ENCODE measurements at places on chromosomes 5 and 9.

- no peak for DNase-seq
Measured at GRCh38 chr5:73093943-73094342, 26.4 kb upstream of the TMEM171 start.

GRCh38 chr9:107587191-107587963 is 97.8 kb upstream of the KLF4 start:
- no peak for DNase-seq

DNA sequence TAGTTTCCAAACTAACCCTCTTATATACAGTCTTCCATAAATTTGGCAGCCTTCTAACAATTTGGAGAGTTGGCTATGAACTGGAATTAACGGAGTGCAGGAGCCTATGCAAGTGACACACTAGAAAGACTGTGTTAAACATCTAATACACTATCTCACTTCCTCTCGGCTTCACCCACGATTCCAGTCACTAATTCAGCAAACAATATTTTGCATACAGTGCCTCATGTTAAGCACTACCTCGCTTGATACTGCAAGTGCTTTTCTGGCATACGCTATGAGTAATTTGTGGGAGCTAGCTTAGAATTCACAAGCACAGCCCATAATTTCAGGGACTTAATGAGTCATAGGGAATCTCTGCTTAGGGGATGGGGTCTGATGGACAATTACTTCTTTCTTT is 102.5 kb downstream of the ST8SIA4 start:
- DNase-seq: no peak

GRCh38 chr5:151092762-151093161 is 11.9 kb upstream of the TNIP1 start:
- DNase-seq: peak; percentile 74

All from sigmoid colon (tissue), 7 donors.